ENCODE measurements at places on chromosomes 5 and 9.

DNA sequence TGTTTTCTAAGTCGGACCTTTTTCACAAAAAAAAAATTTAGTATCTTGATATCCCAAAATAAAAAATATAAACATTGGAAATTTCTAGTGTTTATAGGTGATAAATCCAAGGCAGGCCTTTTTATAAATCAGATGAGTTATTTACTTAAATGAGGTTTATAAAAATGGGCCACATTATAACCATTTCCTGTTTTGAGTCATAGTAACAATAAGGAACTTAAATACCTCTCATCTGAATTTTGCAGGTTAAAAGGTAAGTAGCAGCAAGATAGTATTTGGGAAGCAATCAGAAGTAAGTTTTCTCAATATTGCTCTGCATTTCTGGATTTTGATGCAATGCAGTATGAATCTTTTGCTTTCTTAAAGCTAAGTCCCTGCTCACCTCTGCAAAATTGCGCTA is 3.9 kb downstream of the SPTAN1 start:
- DNase-seq, result no peak

DNA sequence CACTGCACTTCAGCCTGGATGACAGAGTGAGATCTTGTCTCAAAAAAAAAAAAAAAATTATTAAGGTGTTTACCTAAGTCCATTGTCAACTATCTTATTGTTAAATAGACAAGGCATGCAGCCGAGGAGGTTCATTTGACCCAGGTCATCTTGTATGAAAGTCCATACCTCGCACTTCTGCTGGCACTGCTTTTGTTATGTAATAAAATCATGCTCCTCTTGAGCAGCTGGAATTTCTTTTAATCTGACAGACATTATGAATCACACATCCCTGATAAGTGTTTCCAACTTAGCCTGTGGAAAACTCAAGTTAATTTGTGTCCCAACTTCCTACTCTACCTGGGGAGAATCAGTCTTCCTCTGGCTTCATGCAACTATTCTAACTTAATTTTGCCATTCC is 315.6 kb upstream of the KLF4 start:
- no peak for DNase-seq

DNA sequence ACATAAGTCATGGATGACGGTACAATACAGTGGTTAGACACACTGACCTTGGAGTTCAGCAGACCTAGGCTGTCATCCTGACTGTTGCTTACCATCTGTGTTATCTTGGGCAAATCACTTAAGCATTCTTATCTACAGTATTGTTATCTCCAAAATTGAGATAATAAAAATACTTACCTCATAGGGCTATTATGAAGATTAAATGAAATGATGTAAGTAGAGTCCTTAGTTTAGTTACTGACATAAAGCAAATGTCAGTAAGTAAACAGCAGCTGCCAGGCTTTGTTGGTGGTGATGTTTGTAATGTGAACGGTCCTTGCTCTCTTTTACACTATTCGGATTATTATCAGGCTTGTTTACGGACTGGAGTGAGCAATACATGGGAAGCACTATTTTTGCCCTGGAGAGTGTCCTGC is 107.3 kb upstream of the DPYSL3 start:
- DNase-seq, result peak; percentile 6

- DNase-seq, result no peak
Observed at GRCh38 chr9:105751761-105752160, 57.4 kb downstream of the TMEM38B start.

DNA sequence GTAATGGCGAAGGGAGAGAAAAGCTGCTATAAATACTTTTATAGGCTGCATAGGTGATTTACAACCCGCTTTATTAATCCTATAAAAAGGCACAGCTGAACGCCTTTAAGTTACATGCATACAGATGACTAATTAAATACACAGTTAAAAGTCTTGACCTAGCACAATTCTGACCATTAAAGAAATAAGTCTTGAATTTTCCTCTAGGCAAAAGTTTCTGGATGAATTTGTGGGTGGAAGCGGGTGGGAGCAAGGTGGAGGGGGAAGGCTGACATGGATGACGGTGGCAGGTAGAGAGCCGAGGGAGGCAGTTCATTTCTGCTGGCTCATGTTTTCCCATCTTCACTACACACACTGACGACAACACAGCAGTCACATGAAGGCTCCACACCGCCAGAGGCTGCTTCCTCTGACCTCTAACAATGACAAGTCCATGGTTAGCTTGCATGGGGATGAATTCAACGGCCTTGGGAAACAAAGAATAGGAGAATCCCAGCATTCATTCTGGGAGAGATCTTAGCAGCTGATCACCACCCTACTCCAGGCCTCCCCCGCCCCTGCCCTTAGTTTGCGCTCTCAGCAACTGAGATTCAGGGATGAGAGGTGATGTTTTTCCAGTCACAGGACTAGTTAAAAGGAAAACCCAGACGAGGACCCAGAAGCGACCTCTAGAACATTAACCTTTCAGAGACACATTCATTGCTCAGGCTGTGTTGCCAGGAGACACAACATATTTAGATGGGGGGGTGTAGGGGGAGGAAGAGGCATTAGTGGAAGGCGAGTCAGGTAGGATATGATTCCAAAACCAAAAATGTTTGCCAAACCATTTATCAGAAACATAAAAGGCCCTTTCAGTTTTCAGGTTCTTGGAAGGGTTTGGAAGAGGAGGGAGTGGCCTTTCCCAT is 329.3 kb downstream of the PIK3R1 start:
- peak; percentile 49 for DNase-seq

- DNase-seq, result no peak
Observed at GRCh38 chr5:135822286-135822685, 12.2 kb upstream of the SLC25A48 start.

DNA sequence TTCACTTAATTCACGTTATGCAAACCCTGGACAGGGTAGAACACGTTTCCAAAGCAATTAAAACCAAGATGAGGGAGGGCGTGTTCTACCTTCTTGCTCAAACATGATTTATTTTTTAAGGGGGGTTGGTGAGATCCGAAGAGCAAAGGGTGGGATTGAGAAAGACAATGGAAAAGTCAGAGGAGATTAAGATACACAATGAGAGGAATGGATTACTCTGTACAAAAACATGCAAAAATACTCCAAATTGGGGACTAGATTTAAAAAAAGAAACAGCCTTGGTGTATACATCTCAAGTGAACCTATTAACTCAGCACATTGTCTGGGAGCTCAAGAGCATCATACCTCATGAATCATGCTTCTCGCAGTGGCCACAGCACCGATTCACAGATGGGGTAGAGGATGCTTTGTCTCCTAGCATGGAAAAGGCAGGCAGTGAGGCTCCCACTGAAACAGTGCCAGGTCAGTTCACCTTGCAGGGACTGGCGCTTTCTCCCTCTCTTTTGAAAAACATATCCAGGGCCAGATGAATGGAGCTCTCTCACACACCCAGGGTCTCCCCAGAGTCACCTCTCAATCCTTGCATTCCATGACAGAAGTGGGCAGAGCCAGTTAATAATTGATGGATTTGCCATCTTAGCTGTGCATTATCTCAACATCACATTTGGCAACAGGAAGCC is 459.7 kb downstream of the BNC2 start:
- no peak for DNase-seq

DNA sequence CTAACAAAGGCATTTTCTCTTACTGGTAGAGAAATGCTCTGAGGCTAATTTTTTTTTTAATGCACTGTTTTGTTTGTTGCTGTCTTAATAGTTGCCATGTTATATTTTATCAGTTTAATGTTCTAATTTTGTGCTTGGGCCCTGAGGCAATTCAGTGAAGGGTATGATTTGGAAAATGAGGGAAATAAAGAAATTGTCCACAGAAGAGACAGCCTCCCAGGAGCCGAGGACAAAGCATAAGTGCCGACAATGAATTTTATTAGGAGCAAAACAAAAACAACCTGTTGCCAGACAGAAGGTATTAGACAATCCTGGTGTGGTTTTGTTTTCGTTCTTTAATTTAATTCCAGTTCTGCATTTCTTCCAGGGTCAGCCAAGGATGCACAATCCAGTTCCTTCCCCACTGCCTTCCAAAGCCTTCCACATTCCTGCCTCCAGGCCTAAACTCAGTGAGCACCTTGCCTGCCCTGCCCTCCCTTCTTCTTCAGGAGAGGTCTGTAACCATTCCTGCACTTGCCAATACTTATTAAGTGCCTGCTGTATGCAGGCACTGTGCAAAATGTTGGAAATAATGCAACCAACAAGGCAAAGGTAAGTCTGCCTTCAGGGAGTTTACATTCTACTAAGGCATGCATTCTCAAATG is 4.3 kb upstream of the TCOF1 start:
- no peak for DNase-seq

DNA sequence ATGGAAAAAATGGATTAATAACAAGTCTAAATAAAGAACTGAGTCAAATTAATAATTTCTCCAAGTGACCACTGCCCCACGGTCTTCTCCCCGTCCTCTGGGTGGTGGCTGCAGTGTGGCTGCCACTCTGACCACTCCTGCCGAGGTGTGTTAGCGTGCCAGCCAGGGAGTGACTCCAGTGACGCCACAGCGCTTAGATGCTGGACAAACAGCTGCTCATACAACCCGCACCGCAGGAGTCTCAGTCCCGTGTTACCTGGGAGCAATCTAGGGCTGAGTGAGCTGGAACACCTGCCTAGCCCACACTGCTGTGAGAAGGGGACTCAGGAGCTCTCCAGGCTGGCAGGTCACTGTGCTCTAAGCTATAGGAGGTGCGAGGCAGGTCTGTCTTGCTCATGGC is 10.2 kb downstream of the MAPK9 start:
- no peak for DNase-seq

GRCh38 chr5:116038817-116039216 is 6.5 kb downstream of the ARL14EPL start:
- no peak for DNase-seq

- DNase-seq, result no peak
Observed at GRCh38 chr5:41908374-41909079, 4.4 kb downstream of the RIMOC1 start.

DNA sequence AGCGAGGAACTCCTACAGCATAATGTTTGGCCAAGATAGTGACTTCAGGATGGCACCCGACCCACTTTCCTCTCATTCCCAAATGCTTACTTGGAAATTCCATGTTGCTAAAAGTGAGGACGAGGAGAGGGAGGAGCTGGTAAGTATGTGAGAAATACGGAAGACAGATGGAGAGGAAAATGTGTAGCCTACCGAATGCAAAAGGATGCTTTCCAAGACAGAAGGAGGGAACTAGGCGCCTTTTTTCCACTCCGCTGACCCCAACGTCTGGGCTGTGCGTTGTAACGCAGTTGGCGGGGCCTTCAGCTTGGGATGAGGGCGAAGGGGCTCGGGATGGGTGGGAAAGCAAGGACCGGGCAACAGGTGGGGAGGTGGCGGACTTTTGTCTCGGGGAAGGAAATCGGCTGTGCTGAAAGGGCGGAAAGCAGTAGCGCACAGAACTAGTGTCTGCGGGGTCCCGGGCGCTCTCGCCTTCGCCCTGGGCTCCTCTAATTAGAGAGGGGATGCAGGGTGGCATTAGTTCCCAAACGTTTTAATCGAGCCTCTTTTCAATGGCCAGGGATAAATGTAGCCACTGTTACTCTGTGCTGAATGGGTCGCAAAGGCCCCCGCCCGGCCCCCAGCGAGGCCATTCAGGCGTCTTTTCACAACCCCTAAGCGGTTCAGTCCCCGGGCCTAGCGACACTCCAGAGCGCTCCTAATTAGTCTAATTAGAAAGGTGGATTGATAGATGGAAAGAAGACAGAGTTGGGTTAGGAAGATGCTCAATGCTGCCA is 12.6 kb downstream of the FOXD1 start:
- DNase-seq, result no peak

- DNase-seq, result peak; percentile 34
Observed at GRCh38 chr5:128197896-128198522, 114.4 kb downstream of the SLC12A2 start.

- peak; percentile 81 for DNase-seq
Observed at GRCh38 chr9:128456613-128457061, 831 bp downstream of the ODF2 start.

DNA sequence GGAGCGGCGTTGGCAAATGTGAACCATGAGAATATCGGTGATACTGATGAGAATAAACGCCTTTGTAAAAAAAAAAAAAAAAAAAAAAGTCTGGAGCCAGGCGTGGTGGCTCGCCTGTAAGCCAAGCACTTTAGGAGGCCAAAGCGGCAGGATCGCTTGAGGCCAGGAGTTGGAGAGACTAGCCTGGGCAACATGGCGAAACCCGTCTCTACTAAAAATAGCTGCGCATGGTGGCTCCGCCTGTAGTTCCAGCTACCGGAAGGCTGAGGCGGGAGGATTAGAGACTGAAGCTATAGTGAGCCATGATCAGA is 425 bp upstream of the NFX1 start:
- DNase-seq, result no peak

DNA sequence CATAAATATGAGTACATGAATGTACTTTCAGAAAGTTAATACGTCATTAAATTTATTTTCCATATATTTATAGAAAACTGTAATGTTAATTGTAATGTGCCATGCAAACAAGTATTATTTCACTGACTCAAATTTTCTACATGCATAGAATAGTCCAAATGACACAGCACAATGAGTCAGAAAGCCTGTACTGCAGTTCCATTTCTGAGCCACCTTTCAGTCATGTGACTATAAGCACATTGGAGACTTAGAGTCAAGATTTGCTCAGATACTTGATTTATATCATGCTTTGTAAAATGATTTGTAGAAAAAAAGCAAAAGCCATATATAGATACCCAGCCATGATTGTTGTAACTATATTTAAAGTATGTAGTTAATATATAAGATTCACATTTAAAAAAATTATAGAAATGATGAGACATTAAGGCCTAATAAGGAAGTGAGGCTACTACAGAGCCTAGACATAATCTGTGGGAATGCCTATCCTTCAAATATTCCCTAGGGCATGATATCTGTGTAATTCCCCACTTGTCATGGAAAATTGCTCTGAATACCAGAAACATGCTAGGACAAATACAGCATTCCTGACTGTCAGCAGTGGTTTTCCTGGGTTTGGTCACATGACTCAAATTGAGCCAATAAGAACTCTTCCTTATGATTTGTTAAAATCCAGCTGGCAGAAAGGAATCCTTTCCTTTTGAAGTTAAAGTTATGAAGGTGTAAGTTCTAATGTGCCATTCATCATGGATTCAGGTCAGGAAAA is 50.0 kb downstream of the PTPRD start:
- peak; percentile 6 for DNase-seq

- DNase-seq, result no peak
Observed at GRCh38 chr5:127358740-127359139, 68.1 kb downstream of the MEGF10 start.

DNA sequence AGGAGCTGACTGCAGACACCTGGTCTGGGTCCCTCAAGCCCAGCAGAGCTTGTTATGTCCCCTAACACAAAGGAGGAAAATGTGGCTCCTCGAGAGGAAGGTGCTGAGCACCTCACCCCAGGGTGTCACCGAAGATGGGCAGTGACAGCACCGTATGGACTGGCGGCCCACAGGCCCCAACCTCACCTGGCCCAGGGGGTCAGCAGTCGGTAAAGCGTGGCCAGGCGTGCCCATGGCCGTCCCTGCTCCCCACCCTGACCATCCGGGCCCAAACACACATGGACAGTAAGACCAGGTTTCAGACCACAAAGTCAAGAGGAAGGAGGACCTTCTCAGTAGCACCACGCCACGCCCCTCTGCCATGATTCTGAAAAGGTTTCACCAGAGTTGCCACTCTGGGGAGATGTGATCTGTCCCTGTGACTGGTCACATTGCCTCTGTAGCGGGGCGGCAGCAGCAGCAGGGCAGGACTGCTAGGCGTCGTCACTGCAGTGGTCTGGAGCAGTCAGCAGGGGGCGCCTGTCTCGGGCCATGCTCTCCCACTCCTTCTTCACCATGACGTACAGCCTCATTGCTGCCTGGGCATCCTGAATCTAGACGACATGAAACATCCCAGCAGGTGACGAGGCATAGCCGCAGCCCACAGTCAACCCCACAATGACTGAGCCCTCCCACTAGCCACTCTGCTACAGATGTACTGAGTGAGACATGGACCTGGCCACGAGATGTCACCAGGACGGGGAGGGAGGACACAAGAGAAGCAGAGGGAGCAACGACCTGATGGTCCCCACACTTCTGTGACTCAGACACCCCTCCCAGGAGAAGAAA is 11.1 kb downstream of the REXO4 start:
- DNase-seq, result peak; percentile 88

Measured in hepatocyte (in vitro differentiated cells).